Activated T-cell treated with anti-CD3 and anti-CD28 coated beads for 48 hours (primary cell): ENCODE measurements at places on chromosomes 7 and 10.

DNA sequence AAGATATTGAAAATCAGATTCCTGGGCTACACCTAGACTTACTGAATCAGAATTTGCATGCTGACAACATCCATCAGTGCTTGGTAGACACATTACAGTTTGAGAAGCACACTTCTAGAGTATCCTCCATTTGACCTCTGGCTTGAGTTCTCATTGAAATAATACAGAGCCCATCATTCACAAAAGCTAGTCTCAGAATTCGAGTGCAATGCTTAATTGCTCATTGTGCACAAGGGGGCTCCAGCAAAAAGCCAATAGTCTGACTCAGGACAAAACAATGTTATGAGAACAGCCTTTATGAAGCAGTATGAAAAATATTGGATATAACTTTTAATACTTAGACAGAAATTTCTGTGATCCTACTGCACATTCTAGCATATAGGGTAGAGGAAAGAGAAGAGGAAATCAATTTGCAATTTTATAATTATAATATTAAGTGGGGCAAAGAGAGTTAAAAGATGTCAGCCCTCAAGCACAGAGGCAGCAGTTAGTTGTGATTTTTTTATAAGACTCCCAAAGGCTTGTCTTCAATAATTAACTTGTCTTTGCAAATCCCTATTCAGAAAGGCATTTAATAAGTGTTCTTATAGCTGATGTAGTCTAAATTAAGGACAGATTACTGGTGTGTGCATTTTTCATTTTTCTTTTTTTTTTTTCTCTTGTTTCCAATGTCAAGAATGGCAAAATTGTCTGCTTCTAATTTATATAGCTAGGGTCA, 105.8 kb upstream of the ANK3 start:
- no peak for DNase-seq

DNA sequence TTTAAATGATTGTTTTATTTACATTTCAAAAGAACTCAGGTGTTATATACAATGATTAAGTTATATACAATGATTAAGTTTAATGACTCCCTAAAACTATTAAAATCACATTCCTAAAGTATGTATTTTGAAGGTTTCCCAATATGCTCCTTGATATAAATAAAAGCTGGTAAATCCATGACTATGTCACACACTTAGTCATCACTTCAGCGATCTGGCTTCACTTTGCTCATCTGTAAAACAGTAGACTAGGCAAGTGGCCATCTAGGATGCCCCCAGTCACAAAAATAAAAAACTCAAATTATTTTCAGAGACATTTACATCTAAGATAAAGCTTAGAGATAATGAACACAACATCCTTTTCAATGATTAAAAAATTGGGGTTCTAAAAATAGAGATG, 10.8 kb downstream of the ICA1 start:
- DNase-seq = no peak

GRCh38 chr10:7592627-7593026, 74.1 kb downstream of the ITIH5 start:
- no peak for DNase-seq

- no peak for DNase-seq
Observed at GRCh38 chr10:16686054-16686902, 130.9 kb downstream of the RSU1 start.

DNA sequence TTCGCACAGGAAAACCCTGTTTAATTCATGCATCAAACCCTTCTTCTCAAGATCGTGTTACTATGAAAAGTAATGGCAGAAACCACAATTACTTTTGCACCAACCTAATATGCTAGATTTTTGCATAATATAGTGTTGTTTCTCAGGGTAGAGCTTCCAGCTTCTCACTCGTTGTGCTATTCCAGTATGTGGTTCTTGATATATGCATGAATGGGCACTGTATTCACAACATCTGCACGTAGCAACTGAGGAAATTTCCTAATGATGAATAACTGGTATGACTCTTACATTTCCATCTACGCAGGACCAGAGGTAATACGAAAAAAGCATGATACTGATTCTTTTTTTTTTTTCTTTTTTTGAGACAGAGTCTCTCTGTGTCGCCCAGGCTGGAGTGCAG, 326.6 kb upstream of the GALNT17 start:
- no peak for DNase-seq

DNA sequence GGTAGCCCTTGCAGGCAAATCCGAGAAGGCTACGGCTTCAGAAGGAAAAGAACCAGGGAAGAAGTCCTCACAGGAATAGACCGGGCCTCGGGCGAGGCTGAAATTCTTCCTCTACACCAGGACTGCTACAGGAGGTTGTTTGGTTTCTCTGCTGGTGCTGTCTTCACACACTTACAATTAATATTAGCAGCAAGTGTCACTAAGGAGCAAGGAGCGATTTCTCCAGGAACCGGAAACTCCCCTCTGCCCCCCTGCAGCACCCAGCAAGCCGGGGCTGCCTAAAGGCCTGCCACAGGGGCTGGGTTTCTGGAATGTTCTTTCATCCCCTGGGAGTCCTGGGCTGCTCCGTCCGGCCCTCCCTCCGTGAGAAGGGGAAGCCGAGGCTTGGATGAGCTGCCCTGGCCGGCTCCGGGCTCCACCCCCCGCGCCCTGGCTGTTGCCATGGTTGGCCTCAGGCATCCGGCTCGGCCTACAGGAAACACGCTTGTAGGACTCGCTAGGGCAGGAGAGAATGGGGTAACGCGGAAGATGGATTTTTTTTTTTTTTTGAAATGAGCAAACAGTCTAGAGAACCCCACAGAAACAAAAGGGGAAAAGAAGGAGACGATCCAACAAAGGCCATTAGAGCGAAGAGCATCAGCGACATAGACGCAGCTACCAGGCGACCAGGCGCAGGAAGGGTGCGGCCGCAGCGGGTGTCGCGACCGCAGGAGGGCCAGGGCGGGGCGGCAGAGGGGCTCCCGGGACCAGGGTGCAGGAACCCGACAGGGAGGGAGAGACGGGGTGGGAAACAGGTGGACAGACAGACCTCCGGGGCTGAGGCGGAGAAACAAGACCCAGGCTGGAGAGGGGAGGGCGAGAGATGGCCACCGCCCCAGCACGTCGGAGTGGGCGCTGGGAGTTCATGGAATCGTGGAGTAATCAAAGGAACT, 33.0 kb downstream of the EN2 start:
- DNase-seq = peak; percentile 28

- no peak for DNase-seq
Observed at GRCh38 chr7:919114-919442, 35.4 kb downstream of the ADAP1 start.

- DNase-seq = no peak
Observed at GRCh38 chr7:155591055-155591775, 44.9 kb upstream of the CNPY1 start.

GRCh38 chr7:64878684-64879083, 24.4 kb upstream of the ZNF273 start:
- no peak for DNase-seq
